ENCODE measurements at places on chromosomes 5 and 9. TPM values are rescaled to one million over a fixed set of nuclear protein-coding genes. Genes with fewer than 3 reads are reported as not detected.

The PCDHGC4 gene
- total RNA-seq, result 1.8 TPM

The KCNN2 gene
- total RNA-seq, result 7.2 TPM

The SH3GL2 gene
- 7.3 TPM for total RNA-seq

The MORN5 gene
- not detected for total RNA-seq

The BARX1 gene
- not detected for total RNA-seq

DNA sequence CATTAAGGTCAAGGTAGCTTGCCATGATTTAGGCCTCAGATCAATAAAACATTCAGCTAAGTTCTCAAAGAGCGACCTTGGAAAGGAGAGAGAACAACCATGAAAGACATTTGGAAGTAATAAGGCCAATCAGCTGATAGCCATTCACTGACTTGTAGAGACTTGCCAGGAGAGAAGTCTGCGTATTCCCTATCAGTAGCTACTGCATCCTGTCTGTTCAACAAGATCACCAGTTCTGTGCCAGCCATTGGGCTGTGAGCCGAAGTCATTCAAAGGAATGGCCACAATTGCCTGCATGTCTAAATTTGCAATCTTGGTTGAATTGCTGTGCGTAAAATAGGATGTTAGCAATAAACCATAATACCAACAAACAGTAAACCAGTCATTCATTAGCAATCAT, 219.8 kb downstream of the FBXL7 start:
- no peak for DNase-seq
- H3K4me3 ChIP-seq, result no peak overlapping the region
- no peaks in the 10 kb centered on the region for H3K27me3 ChIP-seq
- H3K4me1 ChIP-seq, result peaks cover 69% of the 10 kb centered on the region
- H3K36me3 ChIP-seq, result no peaks in the 10 kb centered on the region

DNA sequence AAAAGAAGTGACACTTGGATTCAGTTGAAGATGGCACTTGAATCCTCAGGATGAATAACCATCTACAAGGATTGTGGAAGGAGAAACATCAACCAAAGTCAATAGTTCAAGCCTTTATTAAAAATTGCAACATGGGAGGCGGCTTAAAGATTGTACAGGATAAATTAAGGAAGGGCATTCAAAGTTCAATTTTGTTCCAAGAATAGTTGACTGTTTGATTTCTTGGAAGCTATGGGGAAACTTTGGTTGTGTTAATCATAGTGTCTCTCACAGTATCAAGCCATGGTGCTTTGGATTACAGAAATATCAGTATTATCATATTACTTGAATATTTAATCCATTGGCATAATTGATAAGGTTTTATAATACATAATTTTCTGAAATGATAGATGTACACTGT, 1844.3 kb downstream of the MAT2B start:
- no peaks in the 10 kb centered on the region for H3K4me1 ChIP-seq
- H3K27me3 ChIP-seq, result no peaks in the 10 kb centered on the region
- no peak overlapping the region for H3K4me3 ChIP-seq
- DNase-seq, result no peak

DNA sequence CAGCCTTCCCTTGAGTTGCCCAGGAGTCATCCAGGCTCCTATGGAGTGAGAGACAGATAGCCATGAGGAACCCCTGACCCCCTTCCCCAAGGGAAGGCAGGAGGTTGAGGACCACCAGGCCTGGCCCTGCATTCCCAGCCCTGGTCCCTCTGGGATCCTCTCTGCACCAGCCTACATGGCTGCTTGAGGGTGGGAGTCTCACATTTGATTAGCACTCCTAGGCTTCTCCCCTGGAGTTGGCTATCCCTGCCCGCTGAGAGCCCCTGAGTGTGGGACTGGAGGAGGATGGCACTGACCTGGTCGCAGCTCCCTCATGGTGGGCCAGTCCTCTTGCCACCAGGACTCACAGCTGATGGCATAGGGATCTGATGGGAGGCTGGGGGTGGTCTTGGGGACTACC, 46.7 kb downstream of the SAR1B start:
- H3K36me3 ChIP-seq, result no peaks in the 10 kb centered on the region
- DNase-seq, result no peak
- H3K4me1 ChIP-seq, result peaks cover 32% of the 10 kb centered on the region

- peaks cover 3% of the 10 kb centered on the region for H3K27me3 ChIP-seq
- H3K4me3 ChIP-seq, result no peak overlapping the region
- no peak overlapping the region for H3K27ac ChIP-seq
- no peak for DNase-seq
- H3K36me3 ChIP-seq, result no peaks in the 10 kb centered on the region
Observed at GRCh38 chr5:76180814-76181805, 97.9 kb downstream of the SV2C start.

DNA sequence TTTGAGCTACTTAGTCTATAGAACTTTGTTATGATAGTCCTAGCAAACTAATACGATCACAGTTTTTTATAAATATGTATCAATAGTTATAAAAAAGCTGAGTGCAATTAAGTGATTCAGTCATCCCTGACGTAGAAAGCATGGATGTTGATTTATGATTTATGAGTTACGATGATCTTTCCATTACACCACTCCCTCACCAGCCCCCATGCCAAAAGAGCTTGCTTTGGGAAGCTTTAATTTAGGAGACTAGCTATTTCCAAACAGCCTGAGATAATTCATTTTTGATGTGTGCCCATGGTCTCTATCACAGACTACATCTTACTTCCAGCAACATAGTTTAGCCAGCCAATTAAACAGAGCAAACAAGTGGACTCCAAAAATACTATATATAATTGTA, 256.8 kb downstream of the GABRG2 start:
- H3K4me3 ChIP-seq, result no peak overlapping the region
- peak overlapping the region; percentile 11 for H3K27ac ChIP-seq
- H3K27me3 ChIP-seq, result no peaks in the 10 kb centered on the region
- DNase-seq, result no peak

DNA sequence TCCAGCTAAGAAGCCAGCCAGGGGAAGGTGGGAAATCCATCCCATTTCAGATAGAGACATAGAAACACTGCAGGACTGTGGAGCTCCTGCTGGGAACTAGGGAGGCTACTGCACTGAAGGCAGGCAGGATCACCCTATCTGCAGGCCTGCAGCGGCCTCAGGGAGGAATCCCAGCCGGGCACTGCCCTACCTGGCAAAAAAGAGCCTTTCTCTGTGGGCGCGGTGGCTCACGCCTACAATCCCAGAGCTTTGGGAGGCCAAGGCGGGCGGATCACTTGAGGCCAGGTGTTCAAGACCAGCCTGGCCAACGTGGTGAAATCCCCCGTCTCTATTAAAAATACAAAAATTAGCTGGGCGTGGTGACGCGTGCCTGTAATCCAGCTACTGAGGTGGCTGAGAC, 71.4 kb upstream of the PHYKPL start:
- H3K4me1 ChIP-seq, result no peaks in the 10 kb centered on the region
- peaks cover 7% of the 10 kb centered on the region for H3K27me3 ChIP-seq
- DNase-seq, result no peak
- H3K36me3 ChIP-seq, result no peaks in the 10 kb centered on the region
- no peak overlapping the region for H3K27ac ChIP-seq
- H3K4me3 ChIP-seq, result no peak overlapping the region

- H3K36me3 ChIP-seq, result peaks cover 9% of the 10 kb centered on the region
- no peaks in the 10 kb centered on the region for H3K27me3 ChIP-seq
- DNase-seq, result no peak
- peak overlapping the region; percentile 20 for H3K4me3 ChIP-seq
- H3K4me1 ChIP-seq, result peaks cover 100% of the 10 kb centered on the region
- H3K27ac ChIP-seq, result peak overlapping the region; percentile 99
Observed at GRCh38 chr5:132420706-132421272, 51.3 kb downstream of the SLC22A5 start.

- H3K36me3 ChIP-seq, result no peaks in the 10 kb centered on the region
- no peak for DNase-seq
- no peak overlapping the region for H3K4me3 ChIP-seq
Observed at GRCh38 chr5:1376981-1377380, 32.1 kb upstream of the CLPTM1L start.

DNA sequence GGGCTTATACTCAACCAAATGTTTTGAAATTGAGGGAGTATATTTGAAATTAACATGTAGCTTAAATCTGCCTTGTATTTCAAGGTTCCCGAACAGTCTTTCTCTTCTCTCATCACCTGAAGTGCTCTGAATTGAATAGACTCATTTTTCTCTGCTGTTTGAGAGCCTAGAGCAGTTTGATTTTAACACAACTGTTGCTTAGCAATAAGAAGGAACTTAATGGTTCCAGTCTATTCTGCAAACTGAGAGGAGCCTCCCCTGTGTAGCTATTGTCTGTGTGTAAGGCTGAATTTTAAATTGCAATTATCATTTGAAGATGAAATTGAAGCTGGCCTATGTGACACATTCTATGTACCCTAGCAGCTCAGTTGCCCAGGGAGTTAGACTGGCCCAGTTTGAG, 87.1 kb upstream of the CKMT2 start:
- no peaks in the 10 kb centered on the region for H3K36me3 ChIP-seq
- no peak overlapping the region for H3K27ac ChIP-seq
- H3K4me1 ChIP-seq, result peaks cover 14% of the 10 kb centered on the region
- no peak for DNase-seq
- no peaks in the 10 kb centered on the region for H3K27me3 ChIP-seq

DNA sequence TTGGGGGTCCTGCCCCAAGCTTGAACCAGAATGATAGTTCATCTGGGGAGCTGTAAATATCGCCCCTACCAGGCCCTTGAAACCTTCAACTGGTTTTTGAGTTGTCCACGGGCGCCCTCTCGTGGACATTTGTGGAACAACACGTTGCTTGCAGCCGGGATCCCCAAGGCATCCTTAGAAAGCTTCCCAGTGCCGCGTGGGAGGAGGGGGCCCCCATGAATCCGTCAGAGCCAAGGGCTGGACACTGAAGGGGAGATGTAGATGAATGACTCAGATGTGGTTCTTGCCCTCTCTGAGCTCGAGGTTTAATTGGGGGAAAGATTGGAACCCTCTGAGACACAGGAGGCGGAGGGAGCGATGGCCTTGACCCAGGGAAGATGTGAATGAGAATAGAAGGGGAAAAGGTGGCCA, 31.8 kb upstream of the ORM1 start:
- H3K27me3 ChIP-seq, result no peaks in the 10 kb centered on the region
- H3K4me1 ChIP-seq, result no peaks in the 10 kb centered on the region
- peak; percentile 65 for DNase-seq
- peaks cover 36% of the 10 kb centered on the region for H3K36me3 ChIP-seq
- no peak overlapping the region for H3K27ac ChIP-seq

- peak overlapping the region; percentile 87 for H3K27ac ChIP-seq
- H3K27me3 ChIP-seq, result no peaks in the 10 kb centered on the region
- peak overlapping the region; percentile 89 for H3K4me3 ChIP-seq
- peaks cover 47% of the 10 kb centered on the region for H3K4me1 ChIP-seq
- no peaks in the 10 kb centered on the region for H3K36me3 ChIP-seq
Observed at GRCh38 chr9:85742597-85742936, 813 bp upstream of the AGTPBP1 start.

DNA sequence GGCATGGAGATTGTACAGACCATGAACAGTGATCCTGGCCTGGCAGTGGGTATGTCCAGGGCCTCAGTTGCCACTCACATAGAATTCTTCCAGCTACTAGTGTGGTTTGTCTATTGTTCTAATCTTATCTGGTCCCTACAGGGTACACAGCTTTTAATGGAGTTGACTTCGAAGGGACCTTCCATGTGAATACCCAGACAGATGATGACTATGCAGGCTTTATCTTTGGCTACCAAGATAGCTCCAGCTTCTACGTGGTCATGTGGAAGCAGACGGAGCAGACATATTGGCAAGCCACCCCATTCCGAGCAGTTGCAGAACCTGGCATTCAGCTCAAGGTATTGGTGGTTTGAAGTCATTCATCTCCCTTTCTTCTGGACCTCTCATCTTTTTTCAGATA, 43.8 kb downstream of the THBS4 start:
- no peak overlapping the region for H3K4me3 ChIP-seq
- no peaks in the 10 kb centered on the region for H3K36me3 ChIP-seq
- DNase-seq, result no peak
- H3K27ac ChIP-seq, result no peak overlapping the region

DNA sequence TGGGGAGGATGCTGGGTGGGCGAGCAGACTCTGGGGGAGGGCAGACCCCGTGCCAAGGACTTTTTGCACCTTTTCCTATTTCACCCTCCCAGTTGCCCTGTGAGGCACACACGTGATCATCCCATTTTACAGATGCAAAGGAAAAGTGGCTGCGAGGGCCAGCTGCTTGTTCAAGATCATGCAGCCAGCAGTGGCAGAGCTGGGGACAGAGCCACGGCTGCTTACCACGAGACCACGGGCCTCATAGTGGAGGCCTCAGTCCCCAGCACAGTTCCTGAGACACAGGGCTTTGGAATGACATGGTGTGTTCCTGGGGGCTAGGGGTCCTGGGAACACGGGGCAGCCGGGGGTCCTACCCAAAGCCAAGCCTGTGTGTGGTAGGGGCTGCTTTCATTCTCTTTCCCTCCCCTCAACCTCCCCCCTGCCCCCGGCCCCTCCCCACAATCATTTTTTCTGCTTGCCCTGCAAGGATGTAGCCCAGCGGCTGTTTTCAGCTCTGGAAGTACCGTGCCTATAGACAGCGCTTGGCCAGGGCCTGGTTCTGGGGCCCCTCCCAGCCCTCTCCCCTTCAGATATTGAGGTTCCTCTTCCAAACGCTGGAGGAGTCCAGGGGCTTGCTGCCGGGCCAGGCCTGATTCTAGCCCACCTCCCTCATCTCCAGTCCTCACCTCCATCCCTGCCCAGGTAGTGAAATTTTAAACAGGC, 58.5 kb upstream of the IER5L start:
- H3K27me3 ChIP-seq, result no peaks in the 10 kb centered on the region
- H3K4me1 ChIP-seq, result no peaks in the 10 kb centered on the region
- no peak overlapping the region for H3K27ac ChIP-seq
- no peaks in the 10 kb centered on the region for H3K36me3 ChIP-seq
- H3K4me3 ChIP-seq, result no peak overlapping the region

DNA sequence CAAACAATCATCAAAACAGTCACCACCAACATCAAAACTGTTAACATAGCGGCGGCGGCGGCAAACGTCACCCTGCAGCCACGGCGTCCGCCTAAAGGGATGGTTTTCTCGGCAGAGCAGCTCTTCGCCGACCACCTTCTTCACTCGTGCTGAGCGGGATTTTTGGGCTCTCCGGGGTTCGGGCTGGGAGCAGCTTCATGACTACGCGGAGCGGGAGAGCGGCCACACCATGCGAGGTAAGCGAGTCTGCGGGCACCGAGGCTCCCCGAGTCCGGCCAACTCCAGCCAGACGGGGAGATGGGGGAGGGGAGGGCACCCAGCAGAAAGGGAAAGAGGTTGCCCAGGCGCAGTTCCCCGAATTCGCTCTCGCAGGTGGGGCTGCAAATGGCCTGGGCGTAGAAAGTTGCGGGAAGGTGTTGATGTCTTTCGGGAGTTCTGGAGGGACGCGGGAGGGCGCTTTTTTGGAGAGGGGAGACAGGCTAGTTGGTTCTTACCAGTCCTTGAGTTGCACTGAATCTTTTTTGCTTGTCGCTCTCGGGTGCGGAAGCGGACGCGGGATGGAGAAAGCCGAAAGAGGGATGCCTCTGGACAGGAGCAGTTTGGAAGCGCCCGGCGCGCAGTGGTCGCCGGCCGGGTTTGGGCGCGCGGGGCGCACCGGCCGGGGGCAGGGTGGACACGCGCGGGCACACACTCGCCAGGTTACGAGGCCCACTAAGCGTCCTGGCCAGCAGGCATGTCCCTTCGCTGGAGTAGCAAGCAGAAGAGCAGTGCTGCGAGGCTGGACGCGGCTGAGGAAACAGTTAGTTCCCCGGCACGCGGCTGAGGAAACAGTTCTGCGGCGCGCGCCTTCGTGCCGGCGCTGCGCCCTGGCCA, 849 bp downstream of the RORB start:
- H3K27me3 ChIP-seq, result peaks cover 57% of the 10 kb centered on the region
- peaks cover 38% of the 10 kb centered on the region for H3K4me1 ChIP-seq
- DNase-seq, result peak; percentile 31

GRCh38 chr5:139863855-139864558, 68.4 kb downstream of the PSD2 start:
- H3K27me3 ChIP-seq, result no peaks in the 10 kb centered on the region
- H3K27ac ChIP-seq, result peak overlapping the region; percentile 69
- no peak overlapping the region for H3K4me3 ChIP-seq
- DNase-seq, result peak; percentile 62
- no peaks in the 10 kb centered on the region for H3K36me3 ChIP-seq
